ENCODE measurements at places on chromosomes 2 and 18.

- no peak for DNase-seq
These were observed 9.8 kb upstream of the LRRFIP1 start for GRCh38 chr2:237617587-237617982.

DNA sequence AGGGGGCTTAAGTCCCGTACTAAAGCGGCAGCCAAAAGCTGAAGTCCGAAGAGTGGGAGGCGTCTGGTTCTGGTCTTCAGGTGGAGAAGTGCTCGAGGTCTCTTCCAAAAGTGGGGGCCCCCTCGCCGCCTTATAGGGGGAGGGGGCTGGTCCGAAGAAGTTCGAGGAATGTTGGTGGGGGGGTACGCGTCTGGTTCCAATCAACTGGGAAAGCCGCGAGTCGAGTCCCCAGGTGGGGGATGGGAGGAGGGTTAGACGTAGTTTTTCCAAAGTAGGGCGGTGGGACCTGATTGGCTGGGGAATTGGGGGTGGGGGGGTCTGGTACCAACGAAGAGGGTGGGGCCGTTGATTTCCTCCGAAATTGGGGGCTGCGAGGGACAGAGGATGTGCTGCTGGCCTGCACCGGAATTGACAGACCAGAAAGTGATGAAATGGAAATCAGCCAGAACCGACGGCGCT, 594 bp downstream of the ITM2C start:
- DNase-seq, result no peak

DNA sequence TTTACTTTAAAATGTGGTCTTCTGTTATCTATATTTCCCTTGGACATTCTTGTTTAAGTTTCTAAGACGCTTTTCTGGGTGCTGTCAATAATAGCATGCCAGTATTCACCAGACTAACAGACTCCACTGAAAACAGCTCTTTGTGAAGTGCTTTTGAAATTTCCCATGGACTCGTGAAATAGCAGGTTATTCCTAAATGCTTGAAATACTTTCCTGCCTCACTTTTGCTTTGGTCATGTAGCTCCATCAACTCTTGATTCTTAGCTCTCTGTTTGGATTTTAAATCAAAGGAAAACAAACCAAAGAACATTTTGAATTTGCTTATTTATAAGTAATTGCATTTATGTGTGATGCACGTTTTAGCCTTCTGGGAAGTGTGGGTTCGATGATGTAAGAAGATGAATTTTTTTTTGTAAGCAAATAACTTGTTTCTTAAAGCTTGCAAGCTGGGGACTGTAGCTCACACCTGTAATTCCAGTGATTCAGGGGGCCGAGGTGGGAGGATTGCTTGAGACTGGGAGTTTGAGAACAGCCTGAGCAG, 147.8 kb downstream of the WDSUB1 start:
- no peak for DNase-seq

DNA sequence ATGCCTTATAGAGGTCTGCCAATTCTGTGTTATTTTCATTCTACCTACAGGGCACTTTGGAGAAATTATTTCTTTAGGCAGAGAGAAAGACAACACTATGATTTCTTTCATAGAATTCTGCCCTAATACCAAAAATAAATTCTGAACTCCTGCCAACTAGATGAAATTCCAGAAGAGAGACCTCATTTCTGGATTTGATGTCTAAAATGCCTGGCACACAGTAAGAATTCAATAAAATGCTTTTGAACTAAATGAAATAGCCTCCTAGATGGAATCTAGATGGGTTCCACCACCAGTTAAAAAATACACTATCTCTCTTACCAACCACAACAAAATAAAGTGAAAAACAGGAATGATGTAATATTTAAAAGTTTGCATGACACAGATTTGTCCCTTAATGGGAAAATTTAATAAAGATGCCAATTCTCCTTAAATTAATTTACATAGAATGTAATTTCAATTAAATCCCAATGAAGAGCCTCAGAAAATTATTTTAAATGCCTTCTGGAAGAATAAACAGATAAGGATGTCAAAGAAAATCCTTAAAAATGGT, 75.0 kb downstream of the OSBPL1A start:
- no peak for DNase-seq

- no peak for DNase-seq
These were observed 143.0 kb downstream of the RAD51AP2 start for GRCh38 chr2:17375262-17375661.

GRCh38 chr2:199258291-199258690, 199.4 kb downstream of the SATB2 start:
- DNase-seq, result no peak

DNA sequence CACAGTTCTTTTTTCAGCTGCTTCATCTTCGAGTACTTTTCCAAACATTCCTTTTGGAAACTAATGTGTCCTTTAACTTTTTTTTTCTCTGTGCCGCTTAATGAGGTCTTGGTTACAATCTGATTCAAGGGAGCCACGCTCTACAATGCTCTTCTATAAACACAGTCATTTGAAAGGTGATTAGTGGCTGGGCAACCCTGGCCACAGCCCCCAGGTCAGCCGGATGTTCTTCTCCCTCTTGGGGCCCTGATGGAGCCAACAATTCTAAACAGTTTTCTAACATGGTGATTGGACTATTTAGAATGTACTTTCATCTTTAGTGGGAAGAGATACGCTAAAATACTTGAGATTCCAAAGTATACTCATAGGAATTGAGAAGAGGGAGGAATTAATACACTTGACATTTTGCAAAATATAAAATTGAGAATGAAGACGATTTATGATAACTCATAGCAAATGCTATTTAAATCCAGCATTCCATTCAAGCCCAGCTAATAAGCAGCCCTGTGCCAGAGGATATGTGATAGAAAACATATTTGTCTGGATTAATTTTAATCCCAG, 83.7 kb upstream of the MBOAT2 start:
- no peak for DNase-seq

All from GM13976 (cell line).